ENCODE measurements at places on chromosomes 11 and 22. TPM values are rescaled to one million over a fixed set of nuclear protein-coding genes. Genes with fewer than 3 reads are reported as not detected.

DNA sequence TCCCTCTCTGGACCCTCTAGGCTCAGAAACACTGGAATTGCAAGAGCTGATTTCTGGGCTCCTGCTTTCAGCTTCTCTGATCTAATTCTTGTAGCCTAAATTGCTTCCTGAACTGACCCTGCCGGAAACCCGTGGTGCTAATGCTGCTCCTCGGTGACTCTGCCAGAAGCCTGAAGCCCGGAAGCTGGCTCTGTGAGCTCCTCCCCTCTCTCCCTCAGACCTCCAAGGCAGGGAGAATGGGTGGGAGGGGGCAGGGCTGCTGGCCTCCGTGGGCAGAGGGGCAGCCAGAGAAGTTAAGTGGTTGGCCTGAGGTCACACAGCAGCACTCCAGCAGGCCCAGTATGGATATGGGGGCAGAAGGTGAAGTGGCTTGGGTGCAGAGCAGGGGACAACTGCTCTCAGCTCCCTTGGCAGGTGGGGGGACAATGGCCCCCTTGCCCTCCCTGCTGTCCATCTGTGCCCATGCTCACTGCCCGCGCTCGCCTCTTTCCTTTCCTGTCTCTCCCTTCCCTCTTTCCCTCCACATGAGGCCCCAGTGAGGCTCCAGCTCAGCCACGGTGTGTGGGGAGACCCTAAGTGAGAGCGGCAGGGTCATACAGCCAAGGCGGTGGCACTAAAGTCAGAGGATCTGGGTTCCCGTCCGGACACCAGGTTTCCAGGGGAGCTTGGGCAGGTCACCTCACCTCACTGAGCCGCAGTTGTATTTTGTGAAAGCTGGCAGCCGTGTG is 16.2 kb downstream of the CAPN5 start:
- DNase-seq = peak; percentile 70

DNA sequence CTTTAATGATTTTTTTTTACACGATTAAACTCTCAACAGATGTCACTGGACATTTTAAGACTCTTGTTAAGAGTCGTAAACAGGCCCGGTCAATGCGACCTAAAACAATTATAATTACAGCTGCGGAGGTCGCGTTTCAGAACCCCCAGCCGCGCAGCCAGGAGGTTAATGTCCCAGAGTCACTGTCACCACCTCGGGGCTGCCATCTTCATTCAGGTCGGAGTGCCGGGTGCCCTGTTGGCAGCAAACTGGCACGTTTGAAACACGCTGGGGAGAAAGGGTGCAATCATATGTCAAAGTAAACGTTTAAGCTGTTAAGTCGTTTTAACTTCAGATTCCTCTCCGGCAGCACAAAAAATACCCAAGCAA is 711 bp upstream of the PHF21B start:
- DNase-seq = no peak

- DNase-seq = no peak
Measured at GRCh38 chr11:60854140-60854846, 1.5 kb downstream of the PTGDR2 start.

Gene PDGFB
- total RNA-seq = 21.8 TPM

DNA sequence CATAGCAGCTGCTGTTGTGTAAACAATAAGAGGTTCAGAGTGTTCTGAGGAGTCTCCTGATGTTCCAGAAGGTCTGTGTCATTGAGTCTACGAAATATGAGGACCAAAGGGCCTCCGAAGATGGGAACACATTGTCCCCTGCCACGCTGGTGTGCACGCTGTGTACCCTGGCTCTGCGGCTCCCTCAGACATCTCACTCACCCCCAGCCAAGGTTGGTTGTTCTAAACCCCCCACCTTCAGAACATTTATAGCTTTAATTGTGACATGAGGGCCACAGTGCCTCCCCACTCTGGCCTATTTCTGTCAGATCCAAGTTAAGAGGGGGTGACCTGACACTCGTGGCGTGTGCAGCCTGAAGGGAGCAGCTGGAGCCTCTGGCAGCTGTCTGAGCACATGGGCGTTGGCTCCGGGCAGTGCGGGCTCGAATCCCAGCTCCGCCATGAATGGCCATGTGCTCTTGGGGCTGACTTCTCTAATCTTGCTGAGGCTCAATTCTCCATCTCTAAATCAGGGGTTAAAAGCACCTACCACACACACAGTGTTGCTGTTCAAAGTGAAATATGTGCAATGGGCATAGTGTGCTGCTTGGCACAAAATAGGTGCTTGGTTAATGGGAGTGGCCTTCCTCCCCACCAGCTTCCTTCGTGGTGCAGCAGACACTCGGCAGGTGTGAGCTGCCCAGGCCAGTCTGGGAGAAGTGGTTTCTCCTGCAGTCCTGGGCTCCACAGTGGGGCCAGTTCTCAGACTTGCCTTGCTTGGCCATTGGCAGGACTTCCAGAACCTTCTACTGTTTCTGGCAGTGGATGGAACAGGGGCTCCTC is 39.7 kb upstream of the MICAL2 start:
- no peak for DNase-seq

GRCh38 chr11:134282121-134283045 is 6.2 kb downstream of the GLB1L3 start:
- DNase-seq = no peak

- DNase-seq = peak; percentile 52
Measured at GRCh38 chr22:17946662-17947367, 77.5 kb downstream of the MICAL3 start.
